ENCODE measurements at places on chromosomes 3 and 15.

DNA sequence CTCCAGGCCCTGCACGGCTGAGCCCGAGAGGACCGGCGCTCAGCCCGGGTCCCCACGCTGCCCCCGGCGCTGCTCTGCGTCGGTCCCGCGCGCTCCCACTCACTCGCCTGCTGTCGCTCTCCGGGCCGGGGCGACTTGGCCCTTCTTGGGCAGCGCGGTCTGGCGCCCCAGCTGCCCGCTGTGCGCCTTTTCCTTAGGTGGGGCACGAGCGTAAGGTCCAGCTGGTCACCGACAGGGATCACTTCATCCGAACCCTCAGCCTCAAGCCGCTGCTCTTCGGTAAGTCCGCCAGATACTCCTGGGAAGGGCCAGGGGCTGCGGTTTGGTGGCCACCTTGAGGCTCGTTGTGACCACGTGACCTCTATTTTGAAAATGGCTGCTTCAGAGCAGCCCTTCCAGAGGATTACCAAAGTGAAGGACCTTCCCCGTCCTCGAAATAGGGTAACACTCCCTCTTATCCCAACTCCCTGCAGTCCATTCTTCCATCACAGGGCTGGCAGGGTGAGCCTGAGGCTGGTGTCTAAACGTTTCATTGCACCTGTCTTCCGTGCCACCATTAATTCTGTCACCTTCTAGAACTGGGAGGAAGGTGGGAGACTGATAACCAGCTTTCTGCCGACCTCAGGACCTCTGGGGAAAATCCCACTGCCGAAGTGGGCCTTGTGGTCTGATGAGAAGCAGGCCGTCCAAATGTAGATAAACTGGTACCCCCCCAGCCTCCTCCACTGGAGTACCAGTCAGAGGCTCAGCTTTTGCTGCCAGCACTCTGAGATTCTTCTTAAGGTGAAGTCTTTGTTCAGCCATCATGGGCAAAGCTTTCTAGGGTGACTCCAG is 812 bp downstream of the P4HTM start:
- no peak for DNase-seq

GRCh38 chr3:175913286-175913685 is 1054.2 kb downstream of the NAALADL2 start:
- no peak for DNase-seq

DNA sequence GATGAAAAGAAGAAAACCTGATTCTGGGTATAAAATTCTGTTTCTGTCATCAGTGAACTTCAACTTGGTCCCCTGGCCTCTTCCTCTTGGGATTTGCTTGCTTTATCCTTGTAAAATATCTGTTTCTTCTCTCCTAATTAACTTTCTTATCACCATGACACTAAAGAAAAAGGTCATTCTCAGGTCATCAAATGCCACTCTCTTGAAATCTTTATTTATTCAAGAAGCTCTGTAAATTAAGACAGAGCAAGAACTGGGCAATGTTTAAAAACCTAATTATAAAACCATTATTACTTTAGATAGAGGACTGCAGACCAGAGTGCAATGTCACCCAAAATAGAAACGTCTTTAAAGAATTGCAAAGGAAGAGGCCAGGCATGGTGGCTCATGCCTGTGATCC is 6.0 kb upstream of the LIPC start:
- no peak for DNase-seq

GRCh38 chr15:57286446-57287122 is 89.7 kb upstream of the CGNL1 start:
- DNase-seq, result no peak

GRCh38 chr3:181683563-181683962 is 28.2 kb upstream of the SOX2 start:
- no peak for DNase-seq

DNA sequence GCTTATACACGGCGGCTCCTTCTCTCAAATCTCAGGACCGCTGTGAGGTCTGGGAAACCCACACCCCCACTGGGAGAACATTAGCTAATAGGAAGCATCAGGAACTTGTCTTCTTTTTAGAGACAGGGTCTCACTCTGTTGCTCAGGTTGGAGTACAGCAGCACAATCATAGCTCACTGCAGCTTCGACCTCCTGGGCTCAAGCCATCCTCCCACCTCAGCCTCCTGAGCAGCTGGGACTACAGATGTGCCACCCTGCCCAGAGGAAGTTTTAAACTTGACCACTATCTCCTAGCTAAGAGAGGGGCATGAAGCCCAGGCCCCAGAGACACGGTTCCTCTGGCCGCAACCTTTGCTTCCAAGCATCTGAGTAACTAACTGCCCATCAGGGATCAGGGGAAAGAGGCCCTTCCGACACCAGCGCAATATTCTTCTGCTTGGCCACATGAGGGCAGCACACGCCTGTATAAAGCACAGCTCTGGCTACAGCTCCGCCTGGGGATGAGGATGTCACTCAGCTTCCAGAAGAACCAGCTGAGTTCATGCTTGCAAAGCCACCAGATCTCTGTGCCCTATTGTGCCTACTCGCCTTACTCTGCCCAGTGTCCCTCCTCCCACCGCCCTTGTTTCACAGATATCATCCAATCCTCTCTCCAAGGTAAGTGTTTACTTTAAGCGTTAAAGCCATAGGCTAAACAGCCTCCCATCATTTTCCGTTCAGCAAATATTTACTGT is 57.6 kb upstream of the SLC6A11 start:
- no peak for DNase-seq

GRCh38 chr3:30453360-30454039 is 152.9 kb upstream of the TGFBR2 start:
- DNase-seq, result no peak

DNA sequence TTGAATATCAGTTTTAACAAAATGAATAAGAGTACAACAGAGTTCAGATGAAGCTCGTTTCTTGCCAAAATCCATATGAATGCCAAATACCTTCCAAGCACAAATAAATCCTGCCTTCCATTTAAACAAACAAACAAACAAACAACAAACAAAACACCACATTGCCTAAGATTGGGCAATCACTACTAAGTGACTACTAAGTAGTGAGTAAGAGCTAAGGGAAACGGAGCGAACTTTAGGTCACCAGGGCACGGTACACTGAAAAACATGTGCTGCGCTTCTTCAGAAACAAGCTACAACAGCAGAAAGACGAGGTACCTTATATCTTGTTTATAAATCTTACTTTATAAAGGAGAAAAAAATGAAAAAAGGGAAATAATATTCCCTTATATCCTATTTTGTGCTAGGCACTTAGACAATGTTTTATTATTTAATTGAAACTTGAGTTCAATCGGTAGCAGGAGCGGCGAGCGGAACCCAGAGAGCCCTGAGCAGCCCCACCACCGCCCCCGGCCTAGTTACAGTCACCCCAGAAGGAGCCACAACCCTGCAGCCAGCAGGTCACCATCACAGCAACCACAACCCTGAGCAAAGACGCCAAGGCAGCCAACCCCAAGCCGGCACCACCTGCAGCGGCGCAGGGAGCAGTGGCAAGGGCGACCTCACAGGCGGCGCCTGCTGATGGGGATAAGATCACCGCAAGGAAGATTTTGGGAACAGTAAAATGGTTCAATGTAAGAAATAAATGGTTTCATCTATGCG is 216.9 kb downstream of the ZBTB20 start:
- DNase-seq, result no peak

DNA sequence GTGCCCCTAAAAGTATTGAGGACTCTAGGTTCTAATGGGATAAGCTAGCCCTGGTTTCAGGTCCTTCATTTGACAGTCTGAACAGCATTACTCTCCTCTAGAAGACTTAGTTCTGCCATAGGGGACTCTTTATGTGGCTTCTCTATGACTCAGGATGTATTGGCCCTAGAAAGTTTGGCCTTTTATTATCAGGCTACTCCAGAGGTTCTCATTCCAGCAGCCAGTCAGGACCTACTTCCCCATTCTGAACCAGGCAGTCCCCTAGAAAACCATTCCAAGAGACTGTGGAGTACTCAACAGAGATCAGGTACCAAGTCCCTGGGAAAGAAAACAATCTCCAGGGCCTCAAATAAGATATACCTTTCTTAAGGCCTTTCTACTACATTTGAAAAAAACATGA is 157.9 kb upstream of the TSPAN3 start:
- DNase-seq, result no peak

GRCh38 chr3:184474897-184475296 is 86.7 kb upstream of the EPHB3 start:
- no peak for DNase-seq

GRCh38 chr3:20225769-20226168 is 39.8 kb upstream of the SGO1 start:
- peak; percentile 11 for DNase-seq

GRCh38 chr15:23050708-23051107 is 11.3 kb upstream of the TUBGCP5 start:
- DNase-seq, result no peak

DNA sequence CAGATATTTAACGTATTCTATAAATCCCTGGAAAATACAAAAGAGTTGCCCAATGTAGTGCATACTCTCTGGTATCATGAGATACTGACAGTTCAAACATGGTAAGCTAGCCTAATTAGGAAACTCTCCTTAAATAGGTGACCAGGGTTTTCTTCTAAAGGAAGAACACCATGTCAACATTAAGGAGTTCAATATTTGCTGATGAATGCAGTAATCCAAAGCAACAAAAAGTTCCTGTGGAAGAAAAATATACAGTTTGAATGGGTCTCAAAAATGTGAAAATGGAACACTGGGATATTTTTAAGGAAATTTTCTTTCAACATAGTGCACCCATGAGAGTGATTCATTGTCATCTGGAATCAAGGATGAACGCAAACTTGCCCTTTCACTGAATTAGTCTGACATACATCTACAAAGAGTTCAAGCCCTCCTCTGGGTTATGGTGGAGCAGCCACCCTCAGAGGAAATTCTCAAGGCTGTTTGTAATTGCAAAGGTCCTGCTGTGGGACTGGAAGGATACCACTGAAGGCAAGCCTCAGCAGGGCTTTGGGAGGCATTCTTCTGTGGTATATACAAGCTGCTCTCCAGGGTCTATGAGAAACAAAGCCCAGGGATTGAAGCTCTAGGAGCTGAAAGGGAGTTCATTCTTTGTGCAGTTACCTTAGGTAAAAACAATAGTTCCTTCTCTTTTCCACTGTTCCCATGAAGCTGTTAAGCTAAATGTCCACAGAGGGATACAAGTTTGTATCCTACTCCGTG is 700.3 kb downstream of the TUSC7 start:
- no peak for DNase-seq

GRCh38 chr15:65156692-65157091 is 23.1 kb upstream of the PDCD7 start:
- DNase-seq, result no peak

- DNase-seq, result no peak
Measured at GRCh38 chr15:34986326-34986725, 1.8 kb downstream of the ZNF770 start.

GRCh38 chr15:26391567-26392194 is 381.2 kb downstream of the GABRB3 start:
- no peak for DNase-seq

DNA sequence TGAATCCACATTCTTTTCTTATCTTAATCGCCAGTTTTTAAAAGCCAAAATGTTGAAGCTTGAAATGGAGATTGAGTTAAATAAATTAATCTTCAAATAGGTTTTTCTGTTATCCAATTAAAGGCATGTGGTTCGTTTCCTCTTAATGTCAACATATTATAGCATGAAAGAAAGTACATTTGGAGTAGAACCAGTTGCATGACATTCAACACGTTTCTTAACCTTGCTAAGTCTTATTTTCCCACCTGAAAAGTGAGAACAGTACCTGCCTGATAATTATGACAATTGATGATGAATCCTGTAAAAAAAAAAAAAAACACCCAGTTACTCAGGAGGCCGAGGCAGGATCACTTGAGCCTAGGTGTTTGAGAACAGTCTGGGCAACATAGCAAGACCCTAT is 29.3 kb downstream of the PIAS1 start:
- DNase-seq, result no peak

- no peak for DNase-seq
Measured at GRCh38 chr3:170499562-170500156, 81.0 kb downstream of the CLDN11 start.

GRCh38 chr3:133799794-133800585 is 5.6 kb upstream of the SRPRB start:
- DNase-seq, result no peak

DNA sequence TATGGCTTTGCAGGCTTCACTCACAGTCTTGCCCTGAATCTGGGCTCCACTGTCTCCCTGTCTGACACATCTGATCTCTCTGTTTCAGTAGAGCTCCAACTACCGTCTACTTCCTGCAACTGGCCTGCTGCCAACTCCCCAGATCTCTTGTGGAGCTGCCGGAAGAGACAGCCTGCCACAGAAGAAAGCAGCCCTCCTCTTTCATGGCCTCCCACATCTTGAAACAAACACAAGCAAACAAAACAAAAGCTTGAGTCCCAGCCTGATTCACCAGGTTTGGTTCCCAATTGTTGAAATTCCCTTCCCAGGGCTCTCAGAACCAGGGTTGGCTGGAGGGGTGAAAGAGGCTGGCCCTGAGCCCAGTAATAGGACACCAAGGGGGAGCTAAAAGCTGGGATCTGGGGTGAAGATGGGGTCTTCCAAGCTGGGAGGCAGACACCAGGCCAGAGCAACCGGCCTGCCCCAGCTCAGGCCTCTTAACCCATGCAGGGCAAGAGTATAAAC is 55.3 kb upstream of the CA12 start:
- DNase-seq, result peak; percentile 79

GRCh38 chr3:2476996-2477395 is 378.3 kb downstream of the CNTN4 start:
- no peak for DNase-seq

- no peak for DNase-seq
Measured at GRCh38 chr3:127667119-127667681, 5.6 kb upstream of the ABTB1 start.

DNA sequence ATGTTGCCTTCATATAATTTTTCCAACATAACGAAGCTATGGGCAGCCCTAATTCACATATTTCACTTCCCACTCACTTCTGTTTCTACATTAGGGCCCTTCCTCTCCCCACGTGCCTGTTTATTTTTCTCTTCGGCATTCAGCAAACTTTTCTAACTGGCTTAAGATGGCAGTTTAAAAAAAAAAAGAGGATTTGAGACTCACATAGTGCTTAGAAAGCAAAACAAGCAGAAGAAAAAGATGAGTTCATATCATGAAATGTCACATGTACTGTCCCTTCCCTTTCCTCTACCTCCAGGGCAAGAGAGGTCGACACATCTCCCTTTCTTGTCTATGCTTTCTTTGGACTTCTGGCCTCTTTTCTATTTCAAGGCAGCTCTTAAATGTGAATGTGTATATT is 30.6 kb downstream of the SLC49A4 start:
- no peak for DNase-seq

- DNase-seq, result peak; percentile 69
Measured at GRCh38 chr3:130276203-130276803, 69.2 kb upstream of the COL6A5 start.

- peak; percentile 65 for DNase-seq
Measured at GRCh38 chr3:184156522-184156955, 1.4 kb downstream of the DVL3 start.

GRCh38 chr15:52731004-52731403 is 51.8 kb upstream of the ATOSA start:
- no peak for DNase-seq

Data from NCI-H1105 (cell line).